Sciatic nerve (tissue), 2 donors: ENCODE measurements at places on chromosomes 1 and 21. TPM values are rescaled to one million over a fixed set of nuclear protein-coding genes. Genes with fewer than 3 reads are reported as not detected.
A peak's percentile ranks its signal among the peaks of the same experiment; 100 is the strongest.

Gene THEM5
- total RNA-seq: not detected

Gene QSOX1
- total RNA-seq: 46.3 TPM

- DNase-seq: no peak
These were observed 18.8 kb upstream of the LRRC8D start for GRCh38 chr1:89802051-89802450.

Gene FCN3
- total RNA-seq: 1.2 TPM

DNA sequence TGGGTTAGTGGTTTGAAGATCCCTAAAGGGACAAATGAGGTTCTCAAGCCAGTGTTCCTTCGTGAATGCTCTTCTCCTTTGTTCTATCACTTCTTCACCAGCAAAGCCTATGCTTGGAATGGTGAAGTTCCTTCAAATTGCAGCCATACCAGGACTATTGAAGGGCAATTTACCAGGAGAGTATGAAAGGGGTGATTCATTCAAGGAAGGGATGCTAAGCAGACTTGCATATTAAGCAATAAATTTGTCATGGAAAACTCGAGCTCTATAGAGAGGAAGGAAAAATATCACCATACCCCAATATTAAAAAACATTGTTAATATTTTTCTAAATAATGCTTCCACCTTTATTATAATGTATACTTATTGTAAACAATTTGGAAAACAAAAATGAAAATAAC is 9.3 kb upstream of the TSNAX start:
- DNase-seq: no peak

Gene SPRR3
- total RNA-seq: 0.45 TPM

- no peak for DNase-seq
These were observed 7.9 kb downstream of the SELE start for GRCh38 chr1:169725930-169726329.

Gene TNFSF18
- total RNA-seq: 4.1 TPM

- DNase-seq: no peak
These were observed 18.8 kb upstream of the GRIK1 start for GRCh38 chr21:29958551-29958950.

Gene LSS
- 111 TPM for total RNA-seq

- no peak for DNase-seq
These were observed 52.1 kb downstream of the STYXL2 start for GRCh38 chr1:167145965-167146364.

DNA sequence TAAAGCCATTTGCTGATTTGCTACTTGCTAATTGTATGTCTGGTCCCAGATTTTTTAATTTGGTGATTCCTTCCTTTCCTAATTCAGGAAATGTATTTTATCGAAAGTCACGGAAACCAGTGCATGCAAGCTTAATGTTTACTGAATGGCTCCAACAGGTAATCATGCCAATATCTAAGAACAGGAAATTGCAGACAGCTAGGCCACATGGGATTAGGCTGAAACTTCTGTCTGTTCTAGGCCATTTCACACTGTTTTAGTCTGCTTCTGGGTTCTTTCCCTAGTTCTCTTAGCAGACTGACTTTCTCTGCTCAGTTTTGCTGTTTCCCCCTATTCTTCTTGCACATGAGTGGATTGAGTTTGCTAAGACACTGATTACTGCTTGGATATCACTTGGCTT is 111.4 kb downstream of the NTNG1 start:
- no peak for DNase-seq

- DNase-seq: no peak
These were observed 27.5 kb downstream of the SLX9 start for GRCh38 chr21:44967082-44968047.

DNA sequence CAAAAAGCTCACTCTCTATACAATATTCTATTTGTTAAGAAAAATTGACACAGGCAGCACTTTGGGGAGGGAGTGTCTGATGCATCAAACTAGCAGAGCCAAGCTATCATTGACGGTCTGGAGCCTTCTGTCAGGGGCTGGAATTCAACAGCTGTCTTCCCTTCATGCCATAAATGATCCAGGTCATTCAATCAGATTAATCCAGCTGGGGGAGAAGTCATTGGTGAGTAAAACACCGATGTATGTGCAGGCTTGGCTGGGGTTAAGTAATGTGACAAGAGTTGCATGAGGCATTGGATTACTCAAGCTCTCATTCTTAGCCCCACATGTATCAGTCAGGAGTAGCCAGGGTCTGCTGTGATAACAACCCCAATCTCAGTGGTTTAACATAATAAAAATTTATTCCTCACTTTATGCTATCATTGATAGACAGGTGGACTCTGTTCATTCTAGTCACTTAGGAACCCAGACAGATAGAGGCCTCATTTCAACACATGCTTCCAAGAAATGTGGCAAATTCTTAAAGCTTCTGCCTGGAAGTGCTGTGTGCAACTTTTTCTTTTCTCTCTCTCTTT is 118.1 kb upstream of the GADD45A start:
- no peak for DNase-seq

DNA sequence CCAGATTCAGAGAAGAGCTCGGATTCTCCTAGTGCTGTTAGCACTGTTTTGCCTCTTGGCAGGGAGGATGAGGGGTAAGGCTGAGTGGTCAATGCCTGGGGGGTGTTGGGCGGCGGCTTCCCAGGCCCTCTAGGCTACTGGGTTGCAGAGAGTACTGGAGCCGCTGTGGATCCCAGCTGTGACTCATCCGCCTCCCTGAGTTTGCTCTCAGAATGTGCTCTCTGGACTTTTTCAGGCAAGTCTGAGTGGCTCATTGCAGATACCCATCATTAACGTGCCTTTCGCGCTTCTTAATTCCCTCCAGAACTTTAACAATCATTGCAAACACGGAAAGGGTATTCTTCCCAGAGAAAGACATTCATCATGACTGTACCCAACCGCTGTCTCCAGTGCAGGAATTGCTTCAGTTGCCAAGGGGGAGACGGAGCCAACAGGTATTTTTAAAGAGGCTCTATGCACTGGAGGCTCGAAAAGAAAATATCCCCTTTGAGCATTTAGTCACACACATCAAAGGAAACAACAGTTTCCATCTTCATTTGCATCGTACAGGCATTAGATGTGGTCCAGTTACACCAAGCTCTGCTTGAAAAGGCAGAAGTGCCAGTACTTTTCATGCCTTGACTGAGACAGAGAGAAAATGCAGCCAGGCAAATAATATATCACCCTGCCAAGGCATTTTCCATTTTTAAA is 14.4 kb upstream of the CAMTA1 start:
- DNase-seq: no peak

Gene AQP10
- not detected for total RNA-seq

Gene TNFRSF18
- 0.58 TPM for total RNA-seq

GRCh38 chr1:155226910-155227260 is 18.4 kb downstream of the MTX1 start:
- no peak for DNase-seq

GRCh38 chr1:160681066-160681890 is 30.3 kb downstream of the CD48 start:
- peak; percentile 79 for DNase-seq

GRCh38 chr1:38563942-38564735 is 295.4 kb downstream of the RRAGC start:
- no peak for DNase-seq

DNA sequence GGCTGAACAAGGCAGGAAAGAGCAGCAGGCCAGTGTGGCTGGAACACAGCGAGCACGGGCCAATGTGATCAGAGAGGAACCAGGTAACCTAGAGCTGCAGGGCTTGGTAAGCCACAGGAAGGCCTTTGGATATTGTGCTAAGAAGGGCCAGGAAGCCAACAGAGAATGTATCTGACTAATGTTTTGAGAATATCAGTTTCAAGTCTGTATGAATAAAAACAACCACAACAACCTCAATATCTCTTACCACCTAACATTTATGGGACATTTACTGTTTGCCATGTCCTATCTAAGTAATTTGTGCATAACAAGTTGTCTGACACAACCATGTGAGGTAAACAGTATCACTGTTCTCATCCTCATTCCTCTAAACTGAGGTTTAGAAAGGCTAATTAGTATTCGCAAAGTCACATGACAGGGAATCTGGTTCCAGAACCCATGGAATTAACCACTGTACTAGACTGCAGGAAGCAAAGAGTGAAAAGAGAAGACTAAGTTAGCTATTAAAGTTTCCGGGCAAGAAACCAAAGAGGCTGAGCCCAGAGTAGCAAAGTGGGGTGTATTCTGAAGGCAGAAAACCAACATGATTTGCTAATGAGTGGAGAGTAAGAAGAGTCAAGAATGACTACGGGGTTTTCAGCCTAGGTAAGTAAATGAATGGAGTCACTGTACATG is 38.9 kb downstream of the SPRTN start:
- no peak for DNase-seq

- no peak for DNase-seq
These were observed 62.7 kb downstream of the CD34 start for GRCh38 chr1:207848234-207848633.

Gene DMRTA2
- not detected for total RNA-seq
